ENCODE measurements at places on chromosomes 2 and 18. TPM values are rescaled to one million over a fixed set of nuclear protein-coding genes. Genes with fewer than 3 reads are reported as not detected.

The FEV gene
- 2.1 TPM for total RNA-seq

The ZNF397 gene
- 16.9 TPM for total RNA-seq

DNA sequence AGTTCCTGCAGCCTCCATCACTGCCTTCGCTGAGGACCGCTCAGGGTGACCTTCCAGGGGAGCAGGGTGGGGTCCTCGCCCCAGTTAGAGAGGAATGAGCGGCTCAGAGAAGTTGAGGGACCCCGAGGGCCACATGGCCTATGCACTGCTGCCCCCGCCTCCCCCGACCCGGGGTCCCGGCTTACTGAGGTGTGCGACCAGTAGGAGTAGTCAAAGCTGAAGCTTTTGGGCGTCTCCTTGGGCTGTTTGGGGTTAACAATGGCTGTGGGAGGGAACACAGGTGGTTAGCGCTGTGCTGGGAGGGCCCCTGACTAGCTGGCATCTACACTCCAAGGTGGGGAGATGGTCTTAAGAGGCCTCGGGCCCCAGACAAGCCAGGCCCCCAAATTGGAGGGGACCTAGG, 31.0 kb downstream of the KIF1A start:
- no peaks in the 10 kb centered on the region for H3K4me1 ChIP-seq
- no peak overlapping the region for H3K4me3 ChIP-seq
- no peaks in the 10 kb centered on the region for H3K36me3 ChIP-seq
- H3K27me3 ChIP-seq = no peaks in the 10 kb centered on the region

- peaks cover 90% of the 10 kb centered on the region for H3K36me3 ChIP-seq
- H3K4me1 ChIP-seq = no peaks in the 10 kb centered on the region
- no peaks in the 10 kb centered on the region for H3K27me3 ChIP-seq
- H3K27ac ChIP-seq = no peak overlapping the region
- no peak for DNase-seq
- H3K4me3 ChIP-seq = no peak overlapping the region
These were observed 30.5 kb downstream of the PDK1 start for GRCh38 chr2:172586245-172586891.

DNA sequence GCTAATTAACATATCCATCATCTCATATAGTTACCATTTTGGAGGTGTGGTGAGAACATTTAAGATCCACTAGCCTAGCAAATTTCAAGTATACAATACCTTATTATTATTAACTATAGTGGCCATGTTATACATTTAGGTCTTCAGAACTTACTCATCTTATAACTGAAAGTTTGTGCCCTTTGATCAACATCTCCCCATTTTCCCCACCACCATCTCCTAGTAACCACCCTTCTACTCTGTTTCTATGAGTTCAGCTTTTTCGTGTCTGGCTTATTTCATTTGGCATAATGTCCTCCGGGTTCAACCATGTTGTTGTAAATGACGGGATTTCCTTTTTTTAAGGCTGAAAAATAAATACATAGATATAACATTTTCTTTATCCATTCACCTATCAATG, 15.9 kb downstream of the NEURL3 start:
- H3K27me3 ChIP-seq = no peaks in the 10 kb centered on the region
- H3K4me1 ChIP-seq = peaks cover 11% of the 10 kb centered on the region
- H3K27ac ChIP-seq = no peak overlapping the region

DNA sequence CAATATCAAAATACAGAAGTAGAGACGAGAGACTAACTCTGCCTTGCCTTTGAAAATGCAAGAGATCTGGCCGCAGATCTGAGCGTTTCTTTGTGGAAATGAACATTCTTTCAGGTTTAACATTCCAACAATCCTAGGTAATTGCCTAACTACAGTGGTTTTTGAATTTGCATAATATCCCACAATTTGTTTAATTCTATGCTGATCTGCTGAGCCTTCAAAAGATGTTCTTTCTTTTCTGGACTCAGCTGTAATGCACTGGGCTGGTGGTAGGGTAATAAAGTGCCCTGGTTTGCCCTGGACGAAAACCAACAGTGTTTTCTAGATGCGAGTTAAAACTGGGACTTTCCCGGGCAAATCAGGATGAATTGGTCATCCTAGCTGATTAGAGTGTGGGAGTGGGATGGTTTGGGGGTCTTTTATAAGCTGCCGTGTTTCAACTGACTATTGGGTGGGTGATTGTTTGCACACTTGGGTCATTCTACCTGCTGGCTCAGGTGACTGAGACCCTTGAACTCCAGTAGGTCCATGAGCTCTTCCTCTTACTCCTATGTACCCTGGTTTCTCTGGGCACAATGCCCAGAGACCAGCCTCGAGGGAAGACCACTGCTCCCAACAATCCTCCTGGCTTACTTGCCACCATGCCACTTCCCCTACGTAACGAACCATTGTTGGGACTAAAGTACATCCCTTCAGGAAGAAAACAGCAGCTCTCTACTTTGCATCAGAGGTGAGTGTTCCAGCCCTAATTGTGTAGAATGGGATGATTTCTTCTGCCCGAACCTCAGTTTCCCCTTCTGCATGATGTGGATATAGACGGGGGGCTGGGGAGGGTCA, 3.4 kb upstream of the PAX8 start:
- no peak overlapping the region for H3K27ac ChIP-seq
- peaks cover 23% of the 10 kb centered on the region for H3K4me1 ChIP-seq
- DNase-seq = no peak
- no peak overlapping the region for H3K4me3 ChIP-seq
- H3K36me3 ChIP-seq = no peaks in the 10 kb centered on the region

GRCh38 chr2:30871980-30872789, 64.9 kb upstream of the CAPN13 start:
- H3K4me3 ChIP-seq = no peak overlapping the region
- DNase-seq = no peak
- H3K36me3 ChIP-seq = no peaks in the 10 kb centered on the region
- no peaks in the 10 kb centered on the region for H3K27me3 ChIP-seq
- peak overlapping the region; percentile 16 for H3K27ac ChIP-seq

GRCh38 chr2:44364604-44365003, 2.9 kb downstream of the CAMKMT start:
- H3K36me3 ChIP-seq = no peaks in the 10 kb centered on the region
- no peak for DNase-seq
- peaks cover 4% of the 10 kb centered on the region for H3K4me1 ChIP-seq

Data from esophagus squamous epithelium (tissue), 5 donors.